ENCODE measurements at places on chromosomes 1 and 21.

DNA sequence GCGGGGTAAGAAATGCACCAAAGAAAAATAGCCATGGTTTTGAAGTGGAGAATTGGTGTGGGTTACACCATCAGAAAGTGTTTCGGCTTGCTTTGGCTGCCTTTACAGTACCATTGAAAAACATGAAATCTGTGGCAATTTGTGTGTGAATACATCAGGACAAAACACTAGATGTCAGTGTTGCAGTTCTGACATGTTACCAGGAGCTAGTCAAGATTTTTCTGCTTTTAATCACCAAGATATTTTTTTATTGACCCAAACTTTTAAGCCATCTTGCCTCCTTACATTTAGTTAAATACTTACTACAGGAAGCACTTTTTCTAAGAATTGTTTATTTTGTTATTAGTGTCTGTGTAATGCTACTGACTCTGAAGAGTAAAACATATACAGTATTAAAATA lies 14.3 kb downstream of the RRP15 start:
- peak; percentile 63 for DNase-seq

DNA sequence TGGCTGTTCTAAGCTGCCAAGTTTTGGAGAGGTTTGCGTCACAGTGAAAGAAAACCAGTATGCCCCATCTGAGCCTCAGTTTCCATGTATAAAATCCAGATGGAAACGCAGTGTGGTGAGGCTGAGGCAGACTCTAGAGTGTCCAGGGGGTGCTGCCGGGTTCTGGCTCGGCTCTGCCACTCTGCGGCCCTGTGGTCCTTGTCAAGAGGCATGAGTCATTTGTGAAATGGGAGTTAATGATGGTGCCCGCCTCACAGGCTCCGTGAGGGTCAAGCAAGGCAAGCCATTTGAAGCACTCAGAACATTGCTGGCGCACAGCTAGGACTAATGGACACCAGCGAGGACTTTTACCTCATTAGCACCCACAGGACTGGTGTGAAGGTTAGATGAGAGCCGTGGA lies 214.3 kb downstream of the PTPRU start:
- DNase-seq, result no peak

DNA sequence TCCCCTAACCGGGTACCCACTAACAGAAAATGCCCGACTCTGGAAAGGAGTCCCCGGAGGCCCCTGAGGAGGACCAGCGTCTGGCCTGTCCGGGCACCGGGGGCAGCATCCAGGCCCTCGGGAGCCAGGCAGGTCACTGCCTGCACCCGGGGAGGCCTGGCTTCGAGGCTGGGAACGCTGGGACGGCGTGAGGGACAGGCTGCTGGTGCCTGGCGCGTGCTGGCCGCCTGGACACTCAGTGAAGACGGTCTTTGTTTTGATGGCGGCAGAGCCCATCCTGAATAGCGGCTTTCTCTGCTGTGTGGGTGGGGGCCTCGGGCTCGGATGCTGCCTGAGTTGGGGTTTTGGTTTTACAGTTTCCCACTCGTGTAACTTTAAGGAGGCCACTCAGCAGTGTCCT lies 37.6 kb downstream of the PRKCZ start:
- no peak for DNase-seq

DNA sequence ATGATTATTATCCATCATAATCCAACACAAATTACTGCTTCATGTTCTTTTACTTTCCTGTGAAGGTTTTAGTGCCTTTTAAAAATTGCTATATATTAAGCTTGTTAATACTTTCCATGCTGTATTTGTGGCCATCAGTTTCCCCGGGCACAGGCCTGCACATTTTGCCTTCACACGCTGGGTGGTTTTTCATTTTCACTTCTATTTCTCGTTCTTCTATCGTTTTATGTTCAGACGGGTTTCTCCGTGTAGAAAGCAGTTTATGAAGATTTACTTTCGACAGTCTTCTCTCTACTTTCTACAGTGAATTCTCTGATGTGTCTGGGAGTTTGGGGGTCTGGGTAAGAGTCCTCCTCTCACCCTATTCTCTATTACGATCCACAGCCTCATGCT lies 9.5 kb downstream of the RUNX3 start:
- no peak for DNase-seq

GRCh38 chr1:166882893-166883292 lies 6.8 kb upstream of the TADA1 start:
- DNase-seq, result no peak

DNA sequence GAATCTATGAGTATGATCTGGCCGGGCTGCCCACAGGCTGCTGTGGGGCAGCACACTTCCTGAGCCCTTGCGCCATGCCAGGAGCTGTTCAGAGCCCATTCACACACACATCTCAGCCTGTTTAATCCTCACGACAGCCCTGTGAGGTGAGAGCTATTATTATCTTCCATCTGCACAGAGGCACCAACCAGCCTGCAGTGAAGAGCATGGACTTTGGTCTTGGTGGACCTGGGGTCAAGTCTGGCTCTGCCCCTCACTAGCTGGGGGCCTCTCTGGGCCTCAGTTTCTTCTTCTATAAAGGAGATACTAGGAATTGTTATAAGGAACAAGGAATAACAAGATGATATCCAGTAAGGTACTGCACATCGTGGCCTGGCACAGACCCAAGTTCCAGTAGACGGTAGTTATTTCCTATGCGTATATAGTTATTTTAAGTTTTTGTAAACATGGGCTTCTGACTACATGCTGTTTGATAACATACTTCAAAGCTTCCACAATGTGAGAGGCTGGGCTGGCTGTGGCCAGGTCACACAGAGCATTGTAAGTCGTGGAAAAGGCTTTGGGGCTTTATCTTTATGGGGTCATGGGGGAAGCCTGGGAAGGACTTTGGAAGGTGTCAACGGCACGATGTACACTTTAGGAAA lies 3.4 kb upstream of the PADI2 start:
- DNase-seq, result no peak

DNA sequence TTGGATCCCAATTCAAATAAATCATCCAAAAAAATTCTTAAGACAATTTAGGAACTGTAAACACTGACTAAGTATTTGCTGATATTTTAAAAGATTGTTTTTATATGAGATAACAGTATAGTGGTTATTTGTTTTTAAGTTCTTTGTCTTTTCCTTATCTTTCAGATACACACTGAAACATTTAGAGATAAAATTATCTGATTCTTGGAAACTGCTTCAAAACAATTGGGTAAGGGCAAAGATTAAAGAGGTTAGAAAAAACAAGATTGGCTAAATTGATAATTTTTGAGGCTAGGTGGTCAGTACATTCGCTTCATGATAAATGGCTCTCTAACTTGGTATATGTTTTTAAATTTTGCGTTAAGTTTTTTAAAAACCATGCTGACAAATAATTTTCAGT lies 117.3 kb downstream of the PSMG1 start:
- no peak for DNase-seq

DNA sequence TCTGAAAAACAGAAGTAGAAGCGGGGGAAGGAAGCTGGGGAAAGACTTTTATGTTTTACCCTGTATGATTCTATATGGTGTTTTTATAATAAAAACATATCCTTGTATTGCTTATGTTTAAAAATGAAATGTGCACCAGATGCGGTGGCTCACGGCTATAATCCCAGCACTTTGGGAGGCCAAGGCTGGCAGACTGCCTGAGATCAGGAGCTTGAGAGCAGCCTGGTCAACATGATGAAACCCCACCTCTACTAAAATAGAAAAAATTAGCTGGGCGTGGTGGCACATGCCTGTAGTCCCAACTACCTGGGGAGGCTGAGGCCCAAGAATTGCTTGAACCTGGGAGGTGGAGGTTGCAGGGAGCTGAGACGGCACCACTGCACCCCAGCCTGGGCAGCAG lies 155.4 kb downstream of the SMYD3 start:
- DNase-seq, result no peak

DNA sequence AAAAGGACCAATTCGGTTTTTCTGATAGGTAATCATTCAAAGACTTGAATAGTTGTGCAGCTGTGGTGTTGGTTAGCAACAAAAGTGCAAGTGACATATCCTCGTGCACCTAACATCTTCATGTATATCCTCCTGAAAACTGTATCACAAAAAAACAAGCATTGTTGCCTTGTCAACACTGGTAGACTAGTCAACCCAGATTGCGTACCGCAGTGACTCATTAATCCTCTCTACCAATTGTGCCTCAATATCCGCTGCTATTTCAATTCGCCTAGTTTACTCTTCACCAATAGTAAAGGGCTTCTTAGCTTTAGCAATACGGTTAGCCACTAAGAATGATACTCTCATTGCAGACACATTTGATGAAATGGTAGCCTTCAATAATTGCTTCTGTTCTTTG lies 3.5 kb downstream of the HHAT start:
- no peak for DNase-seq

DNA sequence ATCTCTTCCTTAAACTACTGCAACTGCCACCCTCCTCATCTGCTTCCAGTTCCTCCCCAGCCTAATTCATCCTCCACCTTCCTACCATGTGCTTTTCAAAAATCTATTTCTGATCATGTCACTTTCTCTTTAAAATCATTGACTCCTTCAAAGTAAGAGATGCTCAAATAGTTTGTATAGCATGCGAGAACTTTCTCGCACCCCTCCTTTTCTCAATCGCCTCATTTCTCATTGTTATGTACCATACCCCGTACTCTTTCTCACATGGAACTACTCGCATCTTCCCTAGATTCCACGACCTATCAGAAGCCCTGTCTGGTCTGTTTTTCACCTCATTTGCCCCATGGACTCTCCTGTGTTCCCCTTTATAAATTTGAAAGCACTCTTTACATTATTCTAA lies 238.2 kb downstream of the NRIP1 start:
- DNase-seq, result no peak

- peak; percentile 70 for DNase-seq
Observed at GRCh38 chr1:168582688-168583336, 6.4 kb downstream of the XCL1 start.

- DNase-seq, result no peak
Observed at GRCh38 chr21:42455196-42455595, 40.8 kb downstream of the RSPH1 start.

DNA sequence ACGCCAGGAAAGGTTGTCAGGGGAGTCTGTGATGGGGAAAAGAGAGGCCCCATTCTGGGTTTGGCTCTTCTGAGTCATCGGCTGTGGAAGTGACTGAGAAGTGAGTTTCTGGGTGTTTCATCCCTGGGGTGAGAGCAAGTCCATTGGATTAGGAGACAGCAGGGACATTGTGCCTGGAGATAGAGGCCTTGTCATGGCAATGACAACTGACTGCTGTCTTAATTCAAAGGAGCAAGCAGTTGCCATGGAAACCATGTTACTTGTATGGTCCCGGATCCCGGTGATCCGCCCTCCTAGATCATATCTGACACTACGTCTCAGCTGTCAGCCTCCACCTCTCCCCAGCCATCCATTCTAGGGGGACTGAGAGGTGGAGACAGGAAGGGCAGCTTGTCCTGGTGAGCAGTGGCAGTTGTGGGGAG lies 34.4 kb downstream of the KIAA0040 start:
- DNase-seq, result no peak

DNA sequence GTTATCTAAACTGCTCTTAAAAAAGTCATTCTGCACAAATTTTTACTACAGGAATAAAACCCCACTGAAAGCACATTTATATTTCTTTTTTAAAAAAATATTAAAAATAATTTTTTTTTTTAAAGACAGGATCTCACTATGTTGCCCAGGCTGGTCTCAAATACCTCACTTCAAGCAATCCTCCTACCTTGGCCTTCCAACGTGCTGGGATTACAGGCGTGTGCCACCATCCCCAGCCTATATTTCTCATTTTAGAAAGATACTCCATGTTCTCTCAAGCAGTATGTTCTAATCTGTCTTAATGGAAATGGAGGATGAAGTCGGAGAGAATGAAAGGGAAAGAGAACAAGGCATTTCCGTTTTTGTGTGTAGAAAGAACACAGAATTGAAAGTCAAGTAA lies 17.1 kb downstream of the USP24 start:
- DNase-seq, result no peak

GRCh38 chr1:206908038-206908437 lies 10.8 kb downstream of the IL24 start:
- no peak for DNase-seq

GRCh38 chr21:44455524-44456213 lies 359 bp downstream of the LRRC3 start:
- peak; percentile 16 for DNase-seq

DNA sequence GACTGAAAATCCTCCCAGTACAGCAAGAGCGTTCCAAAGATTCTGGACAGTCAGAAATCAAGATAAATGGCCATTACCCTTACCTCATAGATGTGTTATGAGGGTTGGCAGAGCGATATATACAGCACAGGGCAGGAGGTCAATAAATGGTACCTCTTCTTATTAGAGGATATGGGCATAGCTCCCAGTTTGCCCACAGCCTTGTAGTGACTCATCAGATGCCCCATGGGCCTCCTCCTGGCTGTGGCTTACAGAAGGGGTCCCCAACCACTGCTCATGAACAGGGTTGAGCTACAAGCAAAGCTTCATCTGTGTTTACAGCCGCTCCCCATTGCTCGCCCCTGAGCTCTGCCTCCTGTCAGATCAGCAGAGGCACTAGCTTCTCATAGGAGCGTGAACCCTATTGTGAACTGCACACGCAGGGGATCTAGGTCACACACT lies 7.3 kb upstream of the IFNGR2 start:
- DNase-seq, result peak; percentile 47

GRCh38 chr1:223659711-223660110 lies 5.8 kb downstream of the CAPN8 start:
- no peak for DNase-seq

- no peak for DNase-seq
Observed at GRCh38 chr1:6420454-6421042, 829 bp upstream of the HES2 start.
